ENCODE measurements at places on chromosomes 2 and 18. TPM values are rescaled to one million over a fixed set of nuclear protein-coding genes. Genes with fewer than 3 reads are reported as not detected.

The MOGAT1 gene
- total RNA-seq: not detected

The GALNT3 gene
- 4.2 TPM for total RNA-seq

The FAM98A gene
- 95.2 TPM for total RNA-seq

The CNDP1 gene
- total RNA-seq: 0.22 TPM

The GPBAR1 gene
- total RNA-seq: 0.26 TPM

The NABP1 gene
- 18.5 TPM for total RNA-seq

The XDH gene
- total RNA-seq: 0.23 TPM

The PAIP2B gene
- total RNA-seq: 0.73 TPM

The DQX1 gene
- total RNA-seq: not detected

The CXCR2 gene
- total RNA-seq: not detected

The ZNG1B gene
- total RNA-seq: 36.1 TPM

The SOWAHC gene
- 13.2 TPM for total RNA-seq

The CCDC102B gene
- total RNA-seq: 9.1 TPM

The MATN3 gene
- 17.0 TPM for total RNA-seq

The UGT1A4 gene
- total RNA-seq: not detected

- no peak overlapping the region for H3K4me3 ChIP-seq
- DNase-seq: no peak
- H3K36me3 ChIP-seq: peaks cover 2% of the 10 kb centered on the region
- H3K27me3 ChIP-seq: no peaks in the 10 kb centered on the region
- peaks cover 55% of the 10 kb centered on the region for H3K4me1 ChIP-seq
- H3K27ac ChIP-seq: peak overlapping the region; percentile 47
These were observed 15.4 kb upstream of the STAT4 start for GRCh38 chr2:191166111-191166755.

DNA sequence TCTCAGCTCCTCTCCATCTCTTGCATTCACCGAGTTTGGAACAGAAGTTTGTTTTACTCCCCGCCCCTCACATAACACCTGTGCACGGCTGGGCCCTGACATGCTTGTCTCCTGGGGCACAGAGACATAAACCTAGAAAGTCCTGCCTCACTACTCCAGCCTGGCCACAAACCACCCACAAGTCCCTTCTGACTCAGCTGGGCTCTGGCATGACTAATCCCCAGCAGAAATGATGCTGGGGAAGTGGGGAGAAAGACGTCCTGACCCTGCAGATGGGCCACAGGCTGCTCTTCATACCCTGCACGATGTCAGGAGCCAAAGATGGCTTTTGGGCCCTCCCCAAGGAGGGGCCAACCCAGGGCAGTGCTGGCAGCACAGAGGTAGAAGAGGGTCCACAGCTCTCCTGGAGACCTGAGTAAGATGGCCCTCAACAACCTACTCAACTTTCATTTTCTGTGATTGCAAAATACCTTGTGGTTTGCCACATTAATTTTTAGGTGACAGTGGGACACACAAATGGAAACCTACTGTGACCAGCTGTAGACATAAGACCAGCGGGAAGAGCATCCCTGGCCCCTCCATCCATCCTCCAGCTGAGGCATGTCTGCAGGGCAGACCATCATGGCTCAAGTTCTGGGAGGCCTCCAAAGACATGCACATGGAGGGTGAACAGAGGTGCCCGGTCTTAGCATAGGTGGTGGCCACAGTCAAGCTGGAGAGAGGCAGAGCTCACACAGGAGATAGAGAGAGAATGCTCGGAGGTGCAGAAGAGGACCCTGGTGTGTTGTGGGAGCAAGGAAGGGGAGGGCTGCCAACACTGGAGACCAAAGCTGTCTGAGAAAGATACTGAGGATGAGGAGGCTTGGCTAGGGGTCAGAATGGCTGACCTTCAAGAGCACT lies 40.0 kb downstream of the DNMT3A start:
- H3K36me3 ChIP-seq: peaks cover 8% of the 10 kb centered on the region
- H3K27me3 ChIP-seq: no peaks in the 10 kb centered on the region
- H3K4me1 ChIP-seq: peaks cover 24% of the 10 kb centered on the region
- no peak overlapping the region for H3K4me3 ChIP-seq

- H3K4me3 ChIP-seq: no peak overlapping the region
- peaks cover 10% of the 10 kb centered on the region for H3K4me1 ChIP-seq
- peak overlapping the region; percentile 45 for H3K27ac ChIP-seq
- H3K27me3 ChIP-seq: no peaks in the 10 kb centered on the region
These were observed 39.5 kb upstream of the TACR1 start for GRCh38 chr2:75238670-75239330.

DNA sequence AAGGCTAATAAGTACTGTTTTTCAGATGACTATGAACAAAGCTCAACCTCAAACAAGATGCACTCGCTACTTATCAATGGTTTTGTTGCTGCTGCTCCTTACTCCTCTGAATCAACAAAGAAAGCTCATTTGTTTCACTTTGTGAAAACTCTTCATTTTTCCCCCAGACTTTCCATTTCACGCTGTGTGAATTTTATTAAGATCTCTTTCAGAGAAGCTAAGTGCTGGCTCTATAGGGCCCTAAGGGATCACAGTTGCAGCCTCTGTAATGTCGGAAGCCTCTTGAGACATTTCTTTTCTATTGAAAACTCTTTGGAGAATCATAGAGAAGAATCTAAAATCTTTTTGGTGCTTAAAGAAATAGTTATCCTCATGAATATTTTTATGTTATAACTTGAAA lies 209.8 kb downstream of the CD226 start:
- H3K27ac ChIP-seq: no peak overlapping the region
- H3K27me3 ChIP-seq: no peaks in the 10 kb centered on the region
- H3K4me3 ChIP-seq: no peak overlapping the region
- H3K4me1 ChIP-seq: no peaks in the 10 kb centered on the region
- DNase-seq: no peak

DNA sequence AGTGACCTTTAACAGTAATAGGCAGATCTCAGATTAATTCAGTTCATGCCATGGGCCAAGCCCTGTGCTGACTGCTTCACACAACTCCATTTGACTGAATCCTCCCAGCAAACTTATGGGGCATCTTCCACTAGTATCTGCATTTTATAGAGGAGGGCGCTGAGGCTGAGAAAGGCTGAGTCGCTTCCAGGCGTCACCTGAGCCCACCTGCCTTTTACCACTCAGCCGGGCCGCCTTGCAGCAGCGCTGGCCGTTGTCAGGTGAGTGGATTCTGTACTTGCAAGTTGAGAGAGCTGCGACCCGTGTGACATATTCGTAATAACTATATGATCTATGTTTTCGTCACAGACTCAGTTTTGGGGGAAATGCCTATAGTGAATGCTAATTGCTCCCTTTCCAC lies 59.3 kb upstream of the B3GNT7 start:
- peaks cover 43% of the 10 kb centered on the region for H3K36me3 ChIP-seq
- no peak overlapping the region for H3K4me3 ChIP-seq
- H3K27ac ChIP-seq: peak overlapping the region; percentile 38
- DNase-seq: no peak
- H3K4me1 ChIP-seq: peaks cover 22% of the 10 kb centered on the region

DNA sequence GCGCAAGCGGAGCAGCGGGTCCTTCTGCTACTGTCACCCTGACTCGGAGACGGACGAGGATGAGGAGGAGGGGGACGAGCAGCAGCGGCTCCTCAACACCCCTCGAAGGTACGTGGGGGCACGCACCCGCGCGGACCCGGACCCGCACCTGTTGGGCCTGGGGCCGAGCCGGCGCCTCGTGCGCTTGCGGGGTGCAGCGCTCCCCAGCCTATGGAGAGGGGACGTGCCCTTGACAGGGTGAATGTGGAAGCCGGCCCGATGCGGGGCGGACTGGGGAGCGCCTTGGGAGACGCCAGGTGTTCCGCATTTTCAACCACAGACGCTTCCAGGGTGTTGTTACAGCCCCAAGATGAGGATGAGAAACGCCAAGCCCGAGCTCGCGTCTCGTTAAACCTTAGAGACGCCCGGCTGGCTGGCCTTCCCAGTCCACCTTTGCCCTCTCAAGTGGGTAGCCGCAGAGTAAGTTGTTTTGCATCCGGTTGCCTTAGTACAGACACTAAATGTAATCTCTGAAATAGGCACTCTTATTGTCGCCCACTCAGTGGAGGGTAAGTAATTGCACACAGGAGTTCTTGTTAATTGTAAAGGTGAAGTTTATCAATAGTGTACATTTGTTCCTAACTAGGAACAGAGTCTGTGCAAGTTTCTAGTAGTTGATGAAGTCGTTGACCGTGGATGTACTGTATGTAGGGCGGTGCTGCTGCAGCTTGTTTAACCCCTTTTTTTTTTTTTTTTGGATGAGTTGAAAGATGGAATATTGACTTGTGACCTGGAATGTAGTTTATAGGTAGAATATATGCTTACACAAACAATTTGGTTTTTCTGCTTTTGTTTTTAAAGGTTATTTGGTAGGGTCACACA lies 815 bp downstream of the GMCL1 start:
- peaks cover 34% of the 10 kb centered on the region for H3K4me1 ChIP-seq
- H3K27me3 ChIP-seq: no peaks in the 10 kb centered on the region
- H3K27ac ChIP-seq: peak overlapping the region; percentile 98
- no peaks in the 10 kb centered on the region for H3K36me3 ChIP-seq
- peak overlapping the region; percentile 88 for H3K4me3 ChIP-seq
- DNase-seq: no peak

GRCh38 chr2:24745825-24746224 lies 47.4 kb downstream of the PTRHD1 start:
- H3K36me3 ChIP-seq: peaks cover 11% of the 10 kb centered on the region
- H3K4me1 ChIP-seq: no peaks in the 10 kb centered on the region
- no peak for DNase-seq
- no peak overlapping the region for H3K27ac ChIP-seq
- H3K4me3 ChIP-seq: no peak overlapping the region
- H3K27me3 ChIP-seq: no peaks in the 10 kb centered on the region

DNA sequence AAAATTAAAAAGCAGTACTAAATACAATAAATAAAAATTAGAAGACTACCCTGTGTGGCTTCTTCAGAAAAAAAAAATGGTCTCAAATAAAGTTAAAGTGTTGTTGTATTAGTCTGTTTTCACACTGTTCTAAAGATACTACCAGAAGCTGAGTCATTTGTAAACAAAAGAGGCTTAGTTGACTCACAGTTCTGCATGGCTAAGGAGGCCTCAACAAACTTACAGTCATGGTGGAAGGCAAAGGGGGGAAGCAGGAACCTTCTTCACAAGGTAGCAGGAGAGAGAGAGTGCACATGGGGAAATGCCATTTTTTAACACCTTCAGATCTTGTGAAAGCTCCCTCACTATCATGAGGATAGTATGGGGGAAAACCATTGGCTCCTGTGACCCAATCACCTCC lies 612.8 kb downstream of the RNF144A start:
- H3K27ac ChIP-seq: no peak overlapping the region
- DNase-seq: no peak
- H3K4me3 ChIP-seq: no peak overlapping the region
- no peaks in the 10 kb centered on the region for H3K36me3 ChIP-seq

- H3K4me3 ChIP-seq: no peak overlapping the region
- no peaks in the 10 kb centered on the region for H3K36me3 ChIP-seq
- no peak for DNase-seq
- no peak overlapping the region for H3K27ac ChIP-seq
These were observed 151.1 kb downstream of the SH3BP4 start for GRCh38 chr2:235102896-235103295.

GRCh38 chr2:143128681-143129580 lies at the start of gene ARHGAP15:
TSS of gene ARHGAP15 (plus strand) at chr2:143129419.
- peaks cover 8% of the 10 kb centered on the region for H3K4me1 ChIP-seq
- no peak within 1 kb of the TSS for H3K27ac ChIP-seq
- no peak for DNase-seq
- peaks cover 6% of the 10 kb centered on the region for H3K27me3 ChIP-seq

DNA sequence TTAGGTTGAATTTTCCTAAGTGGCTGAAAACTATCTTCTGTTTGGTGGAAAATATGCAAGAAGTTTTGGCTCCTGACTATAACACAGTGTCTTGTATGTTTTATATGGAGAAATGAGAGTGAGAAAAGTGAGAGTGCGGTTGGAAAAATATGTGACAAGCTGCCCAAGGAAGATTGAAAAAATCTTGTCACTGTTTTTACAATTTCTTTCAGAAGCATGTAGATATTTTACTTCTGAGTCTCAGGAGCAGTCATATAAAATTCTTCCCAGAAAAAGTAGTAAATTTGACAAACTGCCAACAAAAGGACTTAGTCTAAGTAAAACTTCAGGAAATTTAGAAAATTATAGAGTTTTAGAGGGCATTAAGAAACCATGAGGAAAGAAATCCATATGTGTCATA lies 19.4 kb upstream of the RMND5A start:
- H3K27ac ChIP-seq: peak overlapping the region; percentile 71
- DNase-seq: no peak
- H3K4me3 ChIP-seq: no peak overlapping the region
- H3K36me3 ChIP-seq: no peaks in the 10 kb centered on the region

- no peak overlapping the region for H3K4me3 ChIP-seq
- DNase-seq: no peak
- no peak overlapping the region for H3K27ac ChIP-seq
- no peaks in the 10 kb centered on the region for H3K27me3 ChIP-seq
- H3K36me3 ChIP-seq: no peaks in the 10 kb centered on the region
These were observed 256.9 kb downstream of the DCC start for GRCh38 chr18:52596748-52597435.

GRCh38 chr2:179569831-179570233 lies 291.6 kb downstream of the ZNF385B start:
- H3K36me3 ChIP-seq: peaks cover 1% of the 10 kb centered on the region
- peaks cover 1% of the 10 kb centered on the region for H3K27me3 ChIP-seq
- H3K27ac ChIP-seq: no peak overlapping the region
- no peak for DNase-seq
- H3K4me3 ChIP-seq: no peak overlapping the region

DNA sequence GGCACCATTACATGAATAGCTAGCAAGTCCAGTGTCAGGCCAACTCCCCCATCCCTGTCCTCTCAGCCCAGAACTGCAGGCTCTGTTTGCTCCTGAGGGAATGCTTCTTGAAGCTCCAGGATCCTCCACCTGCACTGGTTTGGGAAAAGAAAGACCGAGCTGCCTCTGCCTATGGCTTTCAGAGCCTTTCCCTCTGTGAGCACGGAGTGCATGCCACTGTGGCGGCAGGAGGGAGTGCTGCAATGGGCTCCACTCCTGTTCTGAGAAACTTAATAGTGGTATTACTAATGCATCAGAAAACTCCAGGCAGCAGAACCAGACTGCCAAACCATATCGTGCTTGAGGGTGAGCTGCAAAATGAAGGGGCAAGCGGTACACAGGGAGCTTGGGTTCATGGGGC lies 271.8 kb downstream of the SRBD1 start:
- H3K27me3 ChIP-seq: no peaks in the 10 kb centered on the region
- no peak for DNase-seq
- no peaks in the 10 kb centered on the region for H3K36me3 ChIP-seq
- H3K4me1 ChIP-seq: peaks cover 37% of the 10 kb centered on the region

GRCh38 chr2:74119339-74119738 lies 28.4 kb downstream of the BOLA3 start:
- H3K4me3 ChIP-seq: no peak overlapping the region
- H3K27ac ChIP-seq: no peak overlapping the region
- no peaks in the 10 kb centered on the region for H3K36me3 ChIP-seq
- peaks cover 3% of the 10 kb centered on the region for H3K27me3 ChIP-seq

DNA sequence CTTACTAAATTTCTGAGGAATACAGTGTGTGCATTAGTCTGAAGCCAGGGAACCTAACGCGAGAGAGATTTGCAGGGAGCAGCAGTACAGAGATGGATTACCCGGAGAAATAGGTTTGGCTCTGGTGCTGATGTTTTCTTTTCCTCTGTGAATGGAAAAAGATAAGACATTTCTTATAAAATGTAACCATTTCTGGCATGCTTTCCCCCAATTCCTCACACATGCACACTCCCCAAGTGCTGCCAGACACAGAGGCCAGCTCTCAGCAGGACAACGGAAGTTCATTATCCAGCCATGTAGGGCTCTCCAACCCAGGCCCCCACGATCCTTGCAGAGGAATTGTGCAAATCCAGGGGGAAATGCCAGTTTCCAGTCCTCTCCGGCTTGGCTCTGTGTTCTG lies 224.5 kb upstream of the MGAT5 start:
- H3K27ac ChIP-seq: no peak overlapping the region
- DNase-seq: no peak
- H3K36me3 ChIP-seq: no peaks in the 10 kb centered on the region
- no peak overlapping the region for H3K4me3 ChIP-seq
